ENCODE measurements at places on chromosomes 2 and 18.

DNA sequence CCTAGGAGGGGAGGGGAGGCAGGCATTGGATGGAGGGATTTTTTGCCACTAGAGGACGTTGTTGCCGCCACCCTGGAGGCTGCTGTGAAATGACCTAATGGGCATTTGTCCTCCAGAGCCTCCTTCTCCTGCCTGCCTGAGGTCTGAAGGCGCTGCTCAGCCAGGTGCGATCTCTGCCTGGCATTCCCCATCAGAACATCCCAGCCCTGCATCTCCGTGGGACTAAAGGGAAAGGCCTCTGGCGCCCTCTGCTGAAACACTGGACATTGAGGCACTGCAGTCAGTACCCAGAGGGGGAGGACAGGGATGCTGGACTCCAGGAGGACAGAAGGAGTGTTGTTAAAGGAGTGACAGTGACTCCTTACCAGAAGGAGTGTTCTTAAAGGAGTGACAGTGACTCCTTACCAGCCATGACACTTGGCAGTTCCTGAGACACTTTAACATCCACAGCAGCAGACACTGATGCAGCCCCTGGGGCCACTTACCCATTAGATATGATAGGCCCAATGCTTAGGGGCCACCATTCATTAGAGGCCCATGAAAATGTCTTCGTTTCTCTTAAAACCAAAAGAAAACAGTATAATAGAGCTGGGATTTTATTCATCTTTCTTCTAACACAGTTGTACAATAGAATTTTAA, 17.0 kb downstream of the THNSL2 start:
- no peak for DNase-seq

DNA sequence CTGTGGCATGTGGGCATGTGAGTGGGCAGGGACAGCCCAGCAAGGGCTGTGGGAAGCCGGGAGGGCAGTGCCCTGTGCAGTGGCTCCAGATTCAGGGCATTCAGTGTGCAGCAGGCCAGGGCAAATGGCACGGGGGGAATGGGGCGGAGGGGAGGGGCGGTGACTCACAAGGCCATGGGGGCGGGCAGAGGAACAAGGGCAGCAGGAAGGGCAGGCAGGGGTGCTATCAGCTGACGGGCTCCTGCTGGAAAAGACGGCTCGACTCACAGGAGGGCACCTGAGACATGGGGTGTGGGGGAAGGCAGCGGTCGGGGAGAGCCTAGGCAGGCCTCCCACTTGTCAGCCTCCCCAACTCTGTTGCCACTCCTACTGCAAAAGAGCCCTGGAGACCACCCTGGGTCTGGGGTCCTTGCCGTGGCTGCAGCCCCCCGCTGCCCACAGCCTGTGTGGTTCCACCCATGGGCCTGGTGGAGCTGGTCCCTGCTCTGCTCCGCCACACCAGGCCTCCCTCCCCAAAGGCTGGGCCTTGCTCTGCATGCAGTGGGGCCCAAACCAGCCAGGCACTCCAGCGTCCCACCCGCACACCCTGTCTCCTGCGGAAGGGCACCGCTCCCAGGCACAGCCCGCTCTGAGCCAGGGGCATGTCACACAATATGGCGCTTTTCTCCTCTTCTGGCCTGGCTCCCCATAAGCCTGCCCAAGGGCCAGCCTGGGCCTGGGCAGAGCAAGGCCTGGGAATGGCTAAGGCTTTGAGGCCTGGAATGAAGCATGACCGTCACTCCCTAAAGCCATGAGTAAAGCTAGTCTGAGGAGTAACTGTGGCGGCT, 25.9 kb downstream of the HS6ST1 start:
- DNase-seq = no peak

GRCh38 chr2:12931186-12931844, 214.6 kb downstream of the TRIB2 start:
- no peak for DNase-seq

DNA sequence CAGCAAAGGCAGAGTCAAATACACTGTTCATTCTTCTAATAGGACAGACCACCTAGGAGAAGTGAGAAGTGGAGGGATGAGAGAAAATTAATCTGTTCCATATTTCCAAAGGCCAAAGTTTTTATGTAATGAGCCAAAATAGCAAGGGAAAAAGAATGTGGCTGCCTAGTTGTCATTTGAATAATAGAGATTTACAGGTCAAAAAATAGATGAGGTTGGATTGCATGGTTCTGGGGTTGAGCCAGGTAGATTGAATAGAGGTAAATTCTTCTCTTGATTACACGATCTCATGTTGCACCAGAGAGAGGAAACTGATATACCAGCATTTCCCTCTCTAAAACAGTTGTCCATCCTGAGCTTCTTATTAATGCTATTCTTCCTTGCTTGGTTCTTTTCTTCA, 325.8 kb downstream of the CCDC178 start:
- no peak for DNase-seq

- DNase-seq = no peak
These were observed 740.8 kb upstream of the ZEB2 start for GRCh38 chr2:145260674-145261073.

GRCh38 chr2:131492418-131493198, 411 bp upstream of the MZT2A start:
- DNase-seq = peak; percentile 84

DNA sequence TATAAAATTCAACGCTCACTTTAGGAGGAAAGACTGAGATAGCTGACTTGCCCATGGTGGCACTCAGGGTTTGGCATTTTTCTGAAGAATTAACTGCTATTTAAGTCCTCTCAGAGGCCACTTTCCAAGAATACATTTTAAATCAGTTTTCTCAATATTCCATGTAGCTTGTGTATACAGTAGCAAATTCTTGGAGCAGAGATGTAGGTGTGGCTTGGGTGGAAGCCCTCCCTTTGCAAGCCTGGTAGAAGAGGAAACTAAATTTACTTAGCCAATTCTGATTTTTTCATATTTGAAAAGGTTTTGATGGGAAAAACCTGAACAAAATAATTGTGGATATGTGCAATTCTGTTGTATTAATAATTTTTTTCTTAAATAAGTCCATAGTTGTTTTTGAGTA, 14.0 kb upstream of the ITGAV start:
- DNase-seq = no peak

- DNase-seq = no peak
These were observed 88.3 kb downstream of the KCNS3 start for GRCh38 chr2:17966798-17967197.

GRCh38 chr2:102046135-102046986, 54.6 kb downstream of the IL1R2 start:
- DNase-seq = no peak

DNA sequence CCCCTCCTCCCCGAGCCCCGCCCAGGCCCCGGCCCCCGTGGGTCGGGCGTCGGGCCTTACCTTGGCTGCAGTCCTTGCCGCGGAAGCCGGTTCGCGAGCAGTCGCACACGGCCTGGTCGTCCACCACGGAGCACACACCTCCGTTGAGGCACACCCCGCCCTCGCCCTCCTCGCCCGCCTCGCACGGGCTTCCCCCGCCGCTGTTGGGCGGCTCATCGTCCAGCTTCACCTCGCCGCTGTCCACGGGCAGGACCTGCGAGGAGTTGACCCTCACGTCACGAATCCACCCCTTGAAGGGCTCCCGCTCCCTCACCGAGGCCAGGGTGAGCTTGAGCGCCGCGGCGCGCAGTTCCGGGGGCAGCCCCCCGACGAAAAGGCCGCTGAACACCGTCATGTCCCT, 4.5 kb downstream of the NRXN1 start:
- no peak for DNase-seq

DNA sequence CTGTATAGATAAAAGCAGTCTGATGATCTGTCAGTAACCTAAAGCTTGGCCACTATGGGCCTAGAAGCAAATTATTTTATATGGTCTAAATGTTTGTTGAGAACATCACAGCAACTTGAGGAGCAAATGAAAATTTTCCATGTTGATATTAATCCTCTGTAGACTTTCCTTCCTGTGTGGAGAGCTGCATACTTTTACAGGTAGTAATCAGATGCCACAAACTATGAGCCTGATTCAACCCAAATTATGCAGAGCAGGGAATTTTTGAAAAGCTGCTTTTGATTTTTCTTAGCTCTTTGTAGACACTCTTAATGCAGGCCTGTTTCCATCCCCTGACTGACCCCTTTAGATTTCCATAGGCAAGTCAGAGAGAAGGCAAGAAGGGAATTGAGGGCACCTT, 17.3 kb downstream of the PAX3 start:
- DNase-seq = no peak

DNA sequence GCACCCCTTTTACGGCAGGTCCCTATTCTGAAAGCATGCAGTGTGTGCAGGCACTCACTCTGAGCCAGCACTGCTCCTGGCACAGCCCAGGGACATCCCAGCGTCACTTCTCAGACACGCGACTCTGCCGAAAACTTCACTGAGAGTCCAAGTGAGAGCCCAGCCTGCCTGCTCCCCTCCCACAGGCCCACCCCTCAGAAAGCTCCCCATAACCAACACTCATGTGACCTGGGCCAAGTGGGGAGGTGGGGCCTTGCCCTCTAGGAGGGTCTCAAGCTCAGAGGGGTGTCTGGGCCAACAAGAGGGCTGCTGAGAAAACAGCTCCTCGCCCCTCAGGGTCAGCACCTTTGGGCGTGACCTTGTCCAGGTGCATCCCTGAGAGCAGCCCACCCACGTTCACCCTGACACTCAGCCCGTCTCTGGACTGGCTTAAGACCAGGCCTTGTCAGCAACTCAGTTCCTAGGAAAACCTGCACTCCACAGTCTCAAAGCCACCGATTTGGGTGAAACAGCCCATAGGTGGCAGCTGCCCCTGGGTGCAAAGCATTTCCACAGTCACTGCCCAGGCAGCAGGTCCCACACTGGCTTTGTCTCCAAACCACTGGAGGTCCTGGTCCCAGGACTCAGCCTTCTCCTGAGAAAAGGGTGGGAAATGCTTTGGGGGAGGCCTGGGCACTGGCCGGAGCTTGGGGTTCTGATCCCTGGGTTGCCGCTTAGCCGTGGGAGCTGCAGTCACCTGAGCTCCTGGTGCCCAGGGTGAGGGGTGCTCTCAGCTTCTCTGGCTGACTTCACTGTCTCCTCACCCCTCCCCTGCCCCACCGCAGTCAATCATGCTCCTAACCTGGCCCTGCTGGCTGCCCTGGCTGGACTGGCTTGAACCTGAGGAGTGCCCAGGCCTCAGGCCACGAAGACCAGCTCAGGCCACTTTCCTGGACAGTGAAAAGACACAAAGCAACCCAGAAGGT, 209.6 kb downstream of the HDAC4 start:
- DNase-seq = no peak

GRCh38 chr2:24448797-24449196, 42.3 kb upstream of the NCOA1 start:
- DNase-seq = no peak

- no peak for DNase-seq
These were observed 510.1 kb upstream of the PIK3C3 start for GRCh38 chr18:41444943-41445342.

GRCh38 chr2:152363936-152364335, 29.0 kb downstream of the FMNL2 start:
- no peak for DNase-seq

Data from activated T-helper 1 cell treated with anti-CD3 and anti-CD28 coated beads, Interleukin-2, amount 50 U/mL, for 16 hours (primary cell).